Retina (tissue), 1 donor: ENCODE measurements at places on chromosomes 13 and 19.

DNA sequence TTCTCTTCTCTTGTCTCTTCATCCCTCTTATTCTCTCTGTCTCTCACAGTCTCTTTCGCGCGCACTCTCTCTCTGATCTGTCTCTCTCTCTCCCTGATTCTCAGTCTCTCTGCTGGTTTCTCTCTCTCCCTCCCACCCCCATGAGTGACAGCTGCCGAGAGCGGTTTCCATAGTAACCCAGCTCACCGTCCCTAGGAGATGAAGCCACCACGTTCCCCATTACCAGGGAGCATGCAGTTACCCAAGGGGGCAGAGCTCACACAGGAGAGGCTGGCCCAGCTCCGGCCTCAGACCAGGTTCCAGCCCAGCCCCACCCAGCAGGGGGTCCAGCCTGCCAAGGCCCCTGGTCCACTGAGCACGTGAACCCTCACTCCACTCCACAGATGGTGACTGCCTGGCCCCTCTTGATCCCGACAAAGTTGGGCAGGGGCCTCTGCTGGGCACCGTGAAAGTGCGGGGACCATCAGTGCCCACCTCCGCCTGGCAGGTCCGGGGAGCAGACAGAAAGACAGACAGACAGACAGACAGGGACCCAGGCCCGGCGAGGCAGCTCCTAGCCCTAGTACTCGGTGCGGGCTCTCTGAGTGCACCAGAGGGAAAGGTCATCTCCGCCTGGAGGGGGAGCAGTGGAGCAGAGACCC lies 50.6 kb downstream of the CELF5 start:
- peak; percentile 75 for DNase-seq

- DNase-seq = no peak
Measured at GRCh38 chr13:53301449-53301848, 272.8 kb downstream of the OLFM4 start.

DNA sequence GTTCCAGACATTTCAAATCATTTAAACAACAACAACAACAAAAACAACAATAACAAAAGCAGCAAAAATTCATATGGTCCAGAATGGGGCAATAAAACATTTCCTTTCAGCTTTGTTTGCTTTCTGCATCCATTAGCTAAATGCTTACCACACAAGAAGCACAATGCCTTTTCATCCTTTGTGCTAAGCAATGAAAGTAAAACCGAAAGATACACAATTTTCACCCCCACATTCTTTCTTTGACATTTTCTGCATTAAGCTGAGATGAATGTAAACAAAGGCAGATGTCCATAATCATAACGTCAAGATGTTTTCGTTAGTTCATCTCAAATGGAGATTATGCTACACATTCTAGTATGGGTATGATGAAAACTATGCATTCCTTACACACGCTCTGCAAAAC lies 568.5 kb downstream of the SLITRK6 start:
- DNase-seq = no peak

DNA sequence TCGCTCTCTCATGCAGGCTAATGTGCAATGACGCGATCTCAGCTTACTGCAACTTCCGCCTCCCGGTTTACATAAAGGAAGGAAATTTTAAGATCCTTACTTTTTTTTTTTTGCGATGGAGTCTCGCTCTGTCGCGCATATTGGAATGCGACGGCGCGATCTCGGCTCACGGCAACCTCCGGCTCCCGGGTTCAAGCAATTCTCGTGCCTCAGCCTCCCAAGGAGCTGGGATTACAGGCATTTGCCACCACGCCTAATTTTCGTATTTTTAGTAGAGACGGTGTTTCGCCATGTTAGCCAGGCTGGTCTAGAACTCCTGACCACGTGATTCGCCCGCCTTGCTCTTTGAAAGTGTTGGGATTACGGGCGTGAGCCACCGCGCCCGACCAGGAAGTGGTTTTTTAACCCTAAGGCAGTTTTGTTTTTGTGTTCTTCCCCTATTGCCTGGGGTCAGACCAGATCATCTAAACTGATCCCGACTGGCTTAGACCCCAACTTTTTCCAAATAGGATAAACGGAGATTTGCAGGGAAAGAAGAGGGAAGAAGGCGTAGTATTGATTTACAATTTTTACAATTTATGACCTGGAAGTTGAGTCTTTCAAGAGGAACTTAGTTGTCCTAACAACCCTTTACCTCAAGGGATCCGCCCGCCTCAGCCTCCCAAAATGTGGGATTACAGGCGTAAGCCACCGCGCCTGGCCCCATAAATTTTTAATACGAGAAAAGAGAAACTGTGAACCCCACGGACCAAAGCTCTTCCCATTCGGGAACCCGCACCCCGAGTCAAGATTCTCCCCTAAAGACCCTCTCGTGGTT lies 142.0 kb downstream of the ZNF737 start:
- DNase-seq = peak; percentile 78

DNA sequence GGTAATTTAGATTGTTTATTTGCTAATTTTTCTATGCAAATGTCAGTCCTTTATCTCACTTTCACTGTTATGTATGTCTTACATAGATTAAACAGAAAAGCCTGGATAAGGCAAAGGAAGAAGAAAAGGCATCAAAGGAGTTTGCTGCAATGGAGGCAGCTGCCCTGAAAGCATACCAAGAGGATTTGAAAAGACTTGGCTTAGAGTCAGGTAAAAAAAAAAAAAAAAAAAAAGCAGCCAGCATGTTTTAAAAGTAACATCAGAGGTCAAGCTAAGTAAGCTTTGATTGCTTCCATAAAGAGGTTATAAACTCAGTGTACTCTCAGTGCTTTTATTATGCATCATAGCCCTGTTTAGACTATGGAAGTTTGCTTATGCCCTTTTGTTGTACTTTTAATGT lies 3.8 kb downstream of the WBP4 start:
- DNase-seq = no peak

DNA sequence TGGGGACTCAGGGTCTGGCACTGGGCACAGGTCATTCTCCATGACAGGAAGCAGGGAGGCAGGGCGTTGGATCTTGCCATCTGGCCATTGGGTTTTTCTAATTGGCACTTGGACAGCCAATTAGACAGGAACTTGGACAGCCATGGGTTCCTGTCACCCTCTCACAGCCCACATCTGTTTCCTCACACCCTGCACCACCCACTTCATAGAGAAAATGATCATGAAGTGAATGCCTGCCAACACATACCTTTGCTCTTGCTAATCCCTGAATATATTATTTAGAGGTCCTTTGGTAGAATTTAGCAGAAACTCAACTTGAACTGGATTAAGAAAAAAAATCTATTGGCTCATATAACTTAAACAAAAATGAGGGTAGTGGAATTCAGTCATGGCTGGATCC lies 4.9 kb upstream of the OLFM2 start:
- DNase-seq = no peak

- DNase-seq = peak; percentile 70
Measured at GRCh38 chr13:99960663-99961311, 10.8 kb downstream of the ZIC5 start.

DNA sequence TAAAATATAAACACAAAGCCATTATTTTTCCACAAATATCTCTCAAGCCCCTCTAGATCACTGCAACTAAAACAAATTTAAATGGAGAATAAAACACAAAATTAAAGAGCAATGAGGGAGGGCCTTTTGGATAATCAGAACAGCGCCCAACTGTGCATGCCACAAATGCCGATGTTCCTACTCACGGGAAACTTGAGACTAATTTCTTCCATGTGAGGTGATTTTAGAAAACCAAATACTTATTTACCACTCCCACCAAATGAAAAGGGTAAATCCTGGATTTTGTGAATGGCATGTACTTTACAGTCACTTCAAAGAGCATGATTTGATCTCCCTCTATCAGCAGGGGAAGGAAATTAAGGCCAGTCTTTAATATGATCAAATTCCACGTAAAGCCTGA lies 74.8 kb downstream of the SLC7A1 start:
- no peak for DNase-seq
